ENCODE measurements at places on chromosomes 6 and 20.

GRCh38 chr6:143745166-143746133 lies 67.7 kb downstream of the PHACTR2 start:
- no peak for DNase-seq

GRCh38 chr6:112015725-112016124 lies 38.2 kb upstream of the CCN6 start:
- no peak for DNase-seq

GRCh38 chr6:4374216-4374615 lies 238.8 kb upstream of the ECI2 start:
- no peak for DNase-seq

DNA sequence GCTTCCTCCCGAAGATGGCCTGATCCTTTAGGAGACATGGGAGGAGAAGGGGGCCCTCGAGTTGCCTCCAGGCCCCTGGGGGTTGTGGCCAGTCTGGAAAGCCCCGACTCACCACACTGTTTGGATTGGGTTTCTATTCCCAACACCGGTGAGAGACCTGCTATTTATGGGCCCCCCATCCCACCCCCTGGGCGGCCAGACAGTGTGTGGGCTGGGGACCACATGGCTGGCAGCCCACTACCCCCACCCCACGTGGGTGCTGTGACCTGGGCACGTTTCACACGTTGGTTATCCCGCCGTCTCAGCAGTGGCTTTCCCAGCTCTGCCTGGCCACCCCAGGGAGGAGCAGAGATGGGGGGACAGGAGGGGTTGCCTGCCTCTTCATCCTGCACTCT lies 116.1 kb downstream of the VEGFA start:
- DNase-seq = no peak

GRCh38 chr6:73062837-73063236 lies 162.5 kb downstream of the KHDC1L start:
- no peak for DNase-seq

GRCh38 chr6:167817729-167818128 lies 9.0 kb upstream of the AFDN start:
- no peak for DNase-seq

DNA sequence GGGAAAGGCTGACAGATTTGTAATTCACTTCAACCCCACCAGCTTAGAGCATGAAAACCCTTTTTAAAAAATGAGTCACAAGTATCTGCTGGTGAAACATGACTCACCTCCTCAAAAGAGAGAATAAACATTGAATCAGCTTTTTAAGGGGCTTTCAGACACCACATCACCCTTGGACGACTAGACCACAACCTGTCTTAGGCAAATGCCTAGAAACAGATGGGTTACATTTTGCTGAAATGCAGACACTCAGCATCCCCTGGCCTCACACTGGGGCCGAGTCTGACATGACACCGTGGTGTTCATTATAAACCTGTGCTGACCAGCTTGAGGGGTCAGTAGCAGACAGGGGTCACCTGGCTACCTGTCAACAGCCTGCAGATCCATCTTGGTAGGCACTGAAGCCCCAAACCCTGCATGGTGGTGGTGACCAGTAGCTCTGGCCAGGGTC lies 175.3 kb upstream of the CST7 start:
- no peak for DNase-seq

- no peak for DNase-seq
These were observed 14.1 kb downstream of the DAAM2 start for GRCh38 chr6:39806278-39806677.

GRCh38 chr6:3195695-3196497 lies 31.6 kb downstream of the TUBB2B start:
- DNase-seq = no peak

GRCh38 chr6:147547369-147547902 lies 38.9 kb downstream of the SAMD5 start:
- no peak for DNase-seq

- no peak for DNase-seq
These were observed 12.9 kb upstream of the ADTRP start for GRCh38 chr6:11791354-11792107.

GRCh38 chr6:19734519-19734918 lies 102.7 kb upstream of the ID4 start:
- no peak for DNase-seq

GRCh38 chr6:166333172-166333995 lies 9.0 kb downstream of the SFT2D1 start:
- no peak for DNase-seq

GRCh38 chr6:110629153-110629552 lies 152.7 kb upstream of the SLC22A16 start:
- DNase-seq = no peak

DNA sequence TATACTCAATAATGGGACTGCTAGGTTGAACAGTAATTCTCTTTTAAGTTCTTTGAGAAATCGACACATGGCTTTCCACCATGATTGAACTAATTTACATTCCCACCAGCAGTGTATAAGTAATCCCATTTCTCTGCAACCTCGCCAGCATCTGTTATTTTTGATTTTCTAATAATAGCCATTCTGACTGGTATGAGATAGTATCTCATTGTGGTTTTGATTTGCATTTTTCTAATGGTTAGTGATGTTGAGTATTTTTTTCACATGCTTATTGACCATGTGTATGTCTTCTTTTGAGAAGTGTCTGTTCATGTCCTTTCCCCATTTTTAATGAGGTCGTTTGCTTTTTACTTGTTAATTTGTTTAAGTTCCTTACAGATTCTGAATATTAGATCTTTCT lies 66.5 kb downstream of the STK4 start:
- DNase-seq = no peak

GRCh38 chr6:10338151-10338550 lies 76.7 kb downstream of the TFAP2A start:
- DNase-seq = no peak

DNA sequence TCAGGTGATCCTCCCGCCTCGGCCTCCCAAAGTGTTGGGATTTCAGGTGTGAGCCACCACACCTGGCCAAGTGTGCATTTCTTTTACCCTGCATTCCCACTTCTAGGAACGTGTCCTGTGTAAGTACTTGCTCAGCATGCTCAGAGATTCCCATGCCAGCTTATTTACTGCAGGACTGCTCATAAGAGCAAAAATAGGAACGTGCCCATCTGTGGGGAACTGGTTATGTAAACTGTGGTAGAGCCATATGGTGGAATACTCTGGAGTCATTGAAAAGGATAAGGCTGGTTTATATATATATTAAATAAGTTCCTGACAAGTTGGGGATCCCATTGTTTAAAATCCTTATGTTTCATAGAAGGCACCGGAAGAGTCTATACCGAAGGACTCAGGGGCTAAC lies 38.2 kb upstream of the FANCE start:
- DNase-seq = no peak

- DNase-seq = no peak
These were observed 154.8 kb downstream of the RPS12 start for GRCh38 chr6:132969196-132969595.

DNA sequence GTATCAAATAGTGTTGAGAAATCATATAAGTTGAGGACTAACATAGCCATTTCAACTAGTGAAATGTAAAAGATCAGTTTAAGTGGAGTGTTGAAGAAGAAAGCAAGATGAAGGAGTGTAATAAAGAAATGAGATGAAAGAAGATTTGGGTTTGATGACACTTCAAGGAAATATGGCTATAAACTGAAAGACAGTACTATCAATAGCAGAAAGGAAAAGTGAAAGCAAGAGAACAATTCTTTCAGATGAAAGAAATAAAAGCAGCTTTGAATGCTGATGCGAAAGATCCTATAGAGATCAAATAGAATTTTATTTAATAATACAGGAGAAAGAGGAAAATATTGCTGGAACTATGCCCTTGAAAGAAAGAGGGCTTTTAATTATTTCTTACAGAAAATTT lies 92.8 kb upstream of the PRSS16 start:
- no peak for DNase-seq

- DNase-seq = no peak
These were observed 41.2 kb upstream of the GRIK2 start for GRCh38 chr6:101352316-101352715.

DNA sequence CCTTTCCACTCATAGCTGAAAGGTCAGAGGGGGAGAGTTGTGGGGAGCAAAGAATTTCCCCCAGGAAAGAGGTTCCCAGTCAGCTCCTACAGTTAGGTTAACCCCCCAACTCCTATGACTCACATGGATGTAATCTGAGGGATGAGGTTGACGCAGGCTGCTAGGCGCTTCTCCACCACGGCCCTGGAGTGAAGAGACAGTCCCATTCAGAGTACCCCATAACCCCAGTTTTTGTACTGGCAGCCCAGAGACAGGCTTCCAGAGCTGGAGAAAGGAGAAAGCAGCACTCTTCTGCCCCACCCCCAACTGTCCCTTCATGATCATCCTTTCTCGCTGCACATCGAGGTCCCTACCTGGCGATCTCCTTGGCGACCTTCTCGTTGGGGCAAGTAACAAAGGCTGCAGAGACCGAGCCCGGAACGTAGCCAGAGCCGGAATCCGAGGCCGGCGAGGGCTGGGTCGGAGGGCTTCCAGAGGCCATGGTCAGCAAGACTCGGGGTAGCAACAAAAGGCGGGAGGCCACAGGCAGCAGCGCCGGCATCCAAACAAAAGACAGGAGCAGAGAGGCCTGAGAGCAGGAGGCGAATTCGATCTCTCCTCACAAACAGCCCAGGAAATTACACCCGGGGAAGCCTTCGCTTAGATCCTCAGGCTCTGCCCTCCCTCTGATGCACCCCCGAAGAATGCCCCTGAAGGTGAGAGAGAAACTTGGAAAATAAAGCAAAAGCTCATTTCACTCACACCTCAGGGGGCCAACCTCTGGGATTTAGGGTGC lies 592 bp downstream of the CUTA start:
- DNase-seq = no peak

- no peak for DNase-seq
These were observed 367.1 kb downstream of the PREX1 start for GRCh38 chr20:48460681-48461080.

DNA sequence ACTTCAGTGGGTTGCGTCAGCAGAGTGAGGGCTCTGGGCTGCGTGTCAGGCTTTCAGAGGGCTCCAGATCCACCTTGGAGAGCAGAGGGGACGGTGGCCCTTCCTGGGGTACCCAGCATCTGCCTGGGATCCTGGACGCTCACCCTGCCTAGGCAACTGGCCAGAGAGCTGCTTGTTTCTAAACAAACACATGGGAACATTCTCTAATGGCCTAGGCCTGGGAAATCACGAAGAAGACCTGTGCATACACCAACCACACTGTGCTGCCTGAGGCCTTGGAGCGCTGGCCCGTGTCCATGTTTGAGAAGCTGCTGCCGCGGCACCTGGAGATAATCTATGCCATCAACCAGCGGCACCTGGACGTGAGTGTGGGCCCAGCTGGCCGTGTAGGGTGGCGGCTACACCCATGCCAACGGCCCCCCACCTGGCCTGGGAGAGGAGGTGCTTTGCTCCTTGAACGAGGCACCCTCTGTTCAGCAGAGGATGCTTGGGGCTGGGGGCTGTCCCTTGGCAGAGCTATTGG lies 32.2 kb downstream of the PYGB start:
- DNase-seq = no peak

- no peak for DNase-seq
These were observed 33.9 kb downstream of the CHRNA4 start for GRCh38 chr20:63327231-63327745.

- DNase-seq = peak; percentile 37
These were observed 121.4 kb downstream of the KIF13A start for GRCh38 chr6:17865798-17866725.

- DNase-seq = no peak
These were observed 23.5 kb downstream of the MAPK14 start for GRCh38 chr6:36050947-36051710.

DNA sequence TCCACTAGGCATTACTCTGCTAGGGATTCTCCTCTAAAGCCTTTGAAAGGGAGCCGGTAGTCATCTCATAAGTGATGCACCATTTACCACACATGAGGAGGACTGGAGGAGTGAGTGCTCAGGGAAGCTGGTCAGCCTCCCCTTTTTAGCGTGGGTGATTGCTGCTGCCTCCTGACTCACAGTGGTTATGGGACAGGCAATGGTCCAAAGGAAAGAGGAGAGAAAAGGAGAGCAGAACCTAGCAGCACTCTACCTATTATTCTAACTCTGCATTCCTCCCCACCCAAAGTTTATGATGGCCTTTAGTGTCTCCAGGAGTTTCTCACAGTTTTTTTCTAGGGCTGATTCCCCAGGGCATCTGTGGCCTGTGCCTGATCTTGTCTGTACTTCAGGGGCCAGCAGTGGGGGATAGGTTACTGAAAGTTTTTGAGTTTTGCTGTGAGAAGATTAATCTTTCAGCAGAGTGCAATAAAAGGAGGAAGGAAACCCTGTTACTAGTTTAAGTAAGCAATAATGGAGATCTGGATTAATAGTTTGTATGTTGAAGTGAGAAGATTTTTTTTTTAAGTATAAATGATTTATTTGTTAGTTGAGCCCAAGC lies 36.4 kb upstream of the GCLC start:
- DNase-seq = no peak

DNA sequence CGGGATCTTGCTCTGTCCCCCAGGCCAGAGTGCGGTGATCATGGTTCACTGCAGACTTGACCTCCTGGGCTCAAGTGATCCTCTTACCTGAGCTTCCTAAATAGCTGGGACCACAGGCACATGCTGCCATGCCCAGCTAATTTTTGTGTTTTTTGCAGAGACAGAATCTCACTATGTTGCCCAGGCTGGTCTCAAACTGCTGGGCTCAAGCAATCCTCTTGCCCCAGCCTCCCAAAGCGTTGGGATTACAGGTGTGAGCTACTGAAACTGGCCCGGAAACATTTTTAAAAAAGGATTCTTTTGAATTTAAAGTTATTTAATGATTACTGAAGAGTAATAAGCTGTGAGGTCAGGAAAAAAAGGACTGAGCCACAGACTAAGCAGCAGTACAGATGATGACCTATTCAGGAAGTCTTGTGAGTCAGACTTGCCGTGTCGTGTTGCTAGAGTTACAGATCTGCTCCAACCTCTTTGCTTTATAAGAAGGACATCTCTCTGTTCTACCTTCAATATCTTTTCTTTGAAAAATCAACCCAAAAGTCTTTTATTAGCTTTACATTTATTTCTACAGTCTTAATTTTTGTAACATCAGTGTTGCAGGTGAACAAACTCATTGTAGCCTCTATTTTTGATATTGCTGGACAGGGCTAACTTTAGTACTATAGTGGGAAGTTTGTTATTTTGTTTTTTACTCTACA lies 108.7 kb downstream of the NCOA3 start:
- DNase-seq = no peak

DNA sequence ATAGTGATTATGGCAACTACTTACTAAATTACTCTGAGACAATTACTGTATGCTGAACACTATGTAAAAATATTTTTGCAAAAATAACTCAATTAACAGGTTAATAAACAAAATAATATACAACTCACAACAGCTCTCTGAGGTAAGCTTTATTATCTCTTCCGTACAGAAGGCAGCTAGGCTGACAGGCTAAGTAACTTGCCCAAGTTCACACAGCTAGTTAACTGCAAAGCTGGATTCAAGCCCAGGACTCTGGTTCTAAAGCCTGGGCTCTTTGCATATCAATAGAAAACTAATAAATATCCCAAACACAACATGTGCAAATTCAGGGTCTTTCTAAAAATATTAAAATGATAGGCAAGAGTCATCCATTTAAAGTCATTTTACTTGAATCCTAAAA lies 169.5 kb upstream of the BEND3 start:
- DNase-seq = no peak

- DNase-seq = no peak
These were observed 77.3 kb downstream of the CHD6 start for GRCh38 chr20:41540918-41541317.
